ENCODE measurements at places on chromosomes 16 and 17.
A peak's percentile ranks its signal among the peaks of the same experiment; 100 is the strongest.

- no peak for DNase-seq
Observed at GRCh38 chr17:75416006-75416405, 10.5 kb upstream of the GRB2 start.

DNA sequence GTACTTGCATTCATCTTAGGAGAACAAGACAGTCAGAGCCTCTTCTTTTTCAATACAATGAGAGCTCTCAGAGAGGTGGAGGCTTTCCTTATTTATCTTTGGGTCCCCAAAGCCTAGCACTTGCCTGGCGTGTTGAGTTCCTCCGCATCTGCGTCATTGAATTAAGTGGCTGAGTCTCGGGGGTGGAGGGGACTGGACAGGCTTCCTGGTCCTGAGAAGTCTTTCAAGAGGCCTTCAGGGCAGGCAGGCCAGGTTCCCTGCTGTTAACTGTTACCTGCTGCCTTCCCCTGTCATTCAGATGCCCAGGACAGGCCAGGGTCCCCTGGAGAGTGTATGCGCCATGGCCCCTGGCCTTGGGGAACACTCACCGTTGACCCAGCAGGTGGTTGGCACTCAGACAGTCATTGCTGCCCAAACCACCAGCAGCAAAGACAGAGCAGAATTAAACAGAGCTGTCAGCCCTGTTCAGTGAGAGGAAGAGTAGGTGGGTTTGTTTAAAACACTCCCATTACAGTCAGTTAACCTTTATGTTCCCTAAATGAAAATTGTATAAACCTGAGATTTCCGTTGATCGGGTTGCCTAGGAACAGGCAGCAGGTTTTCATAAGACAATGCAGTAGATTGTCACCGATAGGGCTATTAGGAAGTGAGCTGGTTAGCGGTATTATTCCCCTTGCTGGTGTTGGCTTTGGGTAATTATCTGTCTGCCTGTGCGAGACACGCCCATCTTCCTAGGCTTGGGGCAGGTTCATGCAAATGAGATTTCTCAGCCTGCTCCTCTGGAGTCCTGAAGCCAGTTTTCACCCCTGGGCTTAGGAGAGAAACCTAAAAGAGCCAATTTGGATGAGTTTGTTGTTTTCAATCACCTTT lies 132.7 kb downstream of the CCDC182 start:
- peak; percentile 36 for DNase-seq

DNA sequence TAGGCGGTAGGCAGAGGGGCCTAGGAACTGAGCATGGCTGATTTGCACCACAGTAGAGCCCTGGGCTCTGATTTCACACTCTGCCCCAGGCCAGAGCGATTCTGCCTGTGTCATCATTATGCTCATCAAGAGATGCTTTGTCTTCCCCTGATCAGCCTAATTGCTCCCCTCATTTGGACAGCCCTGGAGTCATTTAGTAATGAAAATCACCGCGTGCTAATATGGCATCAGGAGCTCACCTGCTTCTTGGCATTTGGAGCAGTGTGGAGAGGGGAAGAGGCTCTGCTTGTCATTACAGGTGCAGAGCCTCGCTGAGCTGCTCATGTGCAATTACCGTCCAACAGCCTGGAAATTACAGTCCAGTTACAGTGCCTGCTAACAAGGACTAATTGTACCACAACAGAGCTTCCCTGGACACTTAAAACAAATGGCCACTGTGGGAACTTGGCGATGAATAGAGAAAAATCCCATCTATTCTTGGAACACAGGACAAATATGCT lies 157.1 kb upstream of the WSCD1 start:
- DNase-seq, result peak; percentile 56

DNA sequence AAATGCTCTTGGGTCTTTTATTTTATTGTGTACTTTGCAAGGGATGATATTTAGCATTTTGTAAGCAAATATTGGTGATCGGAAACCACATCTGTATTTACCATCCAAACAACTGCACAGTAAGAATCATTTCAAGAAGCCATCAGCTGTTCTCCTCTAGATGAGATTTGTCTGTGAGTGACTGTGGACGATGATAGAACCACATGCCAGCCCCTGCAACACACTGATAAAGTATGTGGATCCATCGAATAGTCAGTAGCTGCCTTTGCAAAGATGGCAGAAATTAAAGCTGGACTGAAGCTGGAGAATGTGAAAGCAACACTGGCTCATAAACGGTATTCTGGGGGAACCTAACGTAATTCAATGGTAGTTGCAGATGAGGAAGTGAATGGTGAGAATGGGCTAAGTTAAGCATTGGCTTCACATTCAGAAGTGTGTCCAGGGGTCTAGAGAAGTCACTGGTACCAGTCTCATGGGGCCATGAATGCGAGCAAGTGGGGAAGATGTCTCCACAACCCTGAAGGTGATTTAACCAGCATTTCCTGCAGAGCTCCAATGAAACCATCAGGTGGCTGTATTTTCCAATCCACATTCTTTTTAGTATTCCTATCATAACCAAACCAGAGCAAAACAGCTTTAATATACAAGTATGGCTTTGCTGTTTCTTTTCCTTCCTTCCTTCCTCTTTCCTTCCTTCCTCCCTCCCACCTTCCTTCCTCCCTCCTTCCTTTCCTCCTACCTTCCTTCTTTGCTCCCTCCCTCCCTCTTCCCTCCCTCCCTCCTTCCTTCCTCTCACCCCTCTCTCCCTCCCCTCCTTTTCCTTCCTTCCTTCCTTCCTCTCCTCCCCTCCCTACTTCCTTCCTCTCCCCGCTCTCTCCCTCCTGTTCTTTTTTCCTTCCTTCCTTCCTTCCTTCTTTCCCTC lies 169.4 kb downstream of the ABCA8 start:
- no peak for DNase-seq

DNA sequence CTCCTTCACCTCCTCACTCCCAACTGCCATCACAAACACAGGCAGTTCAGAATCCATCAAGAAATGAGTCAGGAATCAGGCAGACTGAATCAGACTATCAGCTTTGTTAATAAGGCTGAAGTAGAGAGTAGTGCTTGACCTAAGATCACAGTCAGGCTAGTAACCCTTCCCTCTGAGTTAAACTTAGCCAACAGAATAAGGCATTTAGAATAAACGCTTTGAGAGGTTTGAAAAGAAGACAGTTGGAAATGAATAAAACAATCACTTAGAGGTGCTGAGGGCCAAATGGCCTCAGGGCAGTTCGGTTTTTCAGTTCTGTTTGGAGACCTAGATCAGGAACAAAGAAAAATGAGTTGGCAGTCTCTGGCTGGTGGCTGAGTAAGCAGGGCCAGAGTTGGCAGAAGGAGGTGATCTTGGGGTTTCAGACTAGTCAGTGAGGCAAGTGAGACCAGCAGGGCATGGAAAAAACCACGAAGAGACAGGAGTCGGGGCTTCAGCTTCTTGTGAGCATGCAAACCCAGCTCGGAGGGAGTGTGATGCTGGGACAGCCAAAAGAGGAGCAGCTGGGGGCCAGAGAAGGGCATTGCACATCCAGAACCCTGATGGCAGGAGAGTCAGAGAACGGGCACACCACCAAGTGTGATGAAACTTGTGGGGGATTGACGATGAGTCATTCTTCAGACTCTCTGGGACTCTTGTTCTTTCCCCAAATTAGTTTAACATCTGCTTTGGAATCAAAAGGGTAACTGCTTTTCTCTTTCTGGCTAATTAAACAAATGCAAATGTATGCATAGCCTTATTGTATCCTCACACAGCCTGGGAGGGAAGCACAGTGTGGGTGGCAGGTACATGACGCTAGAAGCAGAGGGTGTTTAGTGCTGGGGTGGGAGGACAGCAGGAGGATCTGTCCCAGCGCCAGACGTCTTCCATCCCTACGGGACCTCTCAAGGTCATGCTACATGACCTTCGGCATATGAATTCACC lies 54.8 kb downstream of the SPECC1 start:
- DNase-seq, result peak; percentile 75

DNA sequence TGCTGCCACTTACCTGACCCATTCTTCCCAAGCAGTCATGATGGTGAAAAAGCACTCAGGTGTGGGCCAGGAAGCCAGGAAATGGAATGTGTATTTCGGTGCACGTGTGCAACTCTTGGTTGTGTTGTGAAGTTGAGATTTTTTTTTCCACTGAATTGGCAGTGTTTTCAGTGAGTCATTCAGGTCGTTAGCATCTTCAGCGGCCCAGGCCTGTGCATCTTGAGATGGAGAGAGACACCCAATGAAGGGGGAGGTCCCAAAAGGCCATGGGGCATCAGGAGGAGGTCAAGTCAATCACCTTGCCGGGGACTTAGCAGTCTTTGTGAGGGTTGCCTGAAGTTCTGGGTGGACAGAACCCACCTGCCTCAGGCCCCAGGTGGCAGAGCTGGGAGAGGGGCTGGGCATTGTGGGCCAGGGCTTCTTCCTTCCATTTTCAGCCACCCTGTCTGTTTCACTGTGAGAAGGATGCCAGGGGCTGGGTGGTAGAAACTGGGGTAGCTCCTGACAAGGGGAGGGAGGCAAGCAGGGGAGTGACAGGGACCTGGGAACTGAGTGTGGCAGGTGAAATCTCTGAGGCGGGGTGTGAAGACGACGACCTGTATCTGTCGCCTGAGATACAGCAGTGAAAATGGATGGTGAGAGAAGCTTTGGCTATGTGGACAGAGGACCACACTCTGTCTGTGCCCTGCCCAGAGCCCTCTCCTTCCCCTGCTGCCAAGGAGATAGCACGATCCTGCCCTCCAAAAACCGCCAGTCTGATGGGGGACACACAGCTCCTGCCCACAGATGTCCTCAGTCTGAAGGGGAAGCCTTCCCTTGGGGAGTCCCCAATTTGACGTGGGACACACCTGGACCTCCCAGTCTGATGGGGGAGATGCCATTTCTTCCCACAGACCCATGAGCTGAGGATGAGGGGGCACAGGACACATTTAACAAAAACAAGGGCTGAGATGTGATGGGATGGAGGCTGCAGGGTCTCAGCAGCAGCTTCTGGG lies 11.9 kb downstream of the TBKBP1 start:
- DNase-seq, result peak; percentile 38

DNA sequence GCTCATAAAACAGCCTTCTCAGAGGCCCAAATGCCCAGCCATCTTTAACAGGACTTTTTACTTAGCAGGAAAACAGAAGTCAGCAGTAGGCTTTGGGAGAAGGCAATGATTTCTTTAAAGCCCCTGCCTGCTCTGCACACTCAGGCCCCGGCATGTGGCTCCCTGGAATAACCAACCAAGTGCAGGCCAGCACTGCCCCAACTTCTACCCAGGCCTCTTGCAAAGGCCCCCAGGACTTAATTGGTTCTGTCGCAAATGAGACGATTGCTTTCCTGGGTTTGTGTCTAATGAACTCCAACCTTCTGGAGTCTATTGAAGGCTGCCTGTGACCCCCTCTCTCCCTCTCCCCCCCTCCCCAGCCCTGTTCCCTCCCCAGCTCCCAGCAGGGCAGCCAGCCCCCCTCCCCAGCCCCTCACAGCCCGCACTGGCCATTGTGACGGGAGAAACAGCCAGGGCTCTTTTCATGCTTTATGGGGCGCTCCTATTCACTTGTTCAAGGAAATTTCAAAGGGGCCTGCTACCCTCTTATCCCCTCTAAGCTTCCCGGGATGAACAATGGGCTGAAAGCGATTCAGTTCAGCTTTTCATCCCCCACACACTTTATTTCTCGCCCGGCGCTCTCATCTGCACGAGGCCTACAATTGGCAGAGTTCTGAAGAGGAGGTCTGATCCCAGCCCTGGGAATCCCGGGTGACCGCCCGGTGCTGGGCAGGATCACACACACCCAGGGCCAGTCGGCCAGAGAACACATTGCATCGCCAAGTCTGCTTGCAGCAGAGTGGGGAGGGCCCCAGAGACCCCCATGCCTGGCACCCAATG lies 15.5 kb downstream of the AXIN2 start:
- DNase-seq, result no peak

- no peak for DNase-seq
Observed at GRCh38 chr16:75019007-75019406, 20.2 kb downstream of the ZNRF1 start.

DNA sequence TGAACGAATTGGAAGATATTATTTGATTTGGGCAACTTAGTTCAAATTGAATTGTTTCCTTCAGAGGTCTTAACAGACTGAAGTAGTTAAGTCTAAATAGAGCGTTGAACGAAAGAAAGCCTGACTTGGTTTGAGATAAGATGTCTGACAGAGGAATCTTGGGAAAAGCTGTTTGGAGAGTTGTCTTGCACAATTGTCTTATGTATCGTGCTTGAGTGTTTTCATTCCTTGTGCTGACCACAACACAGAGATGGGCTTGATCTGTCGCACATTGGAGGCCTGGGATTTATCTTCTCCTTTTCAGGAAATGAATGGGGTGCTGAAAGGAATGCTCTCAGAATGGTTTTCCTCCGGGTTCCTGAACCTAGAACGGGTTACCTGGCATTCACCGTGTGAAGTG lies 7.8 kb downstream of the MLYCD start:
- DNase-seq, result no peak

- DNase-seq, result no peak
Observed at GRCh38 chr17:9818760-9819159, 3.1 kb downstream of the GSG1L2 start.

DNA sequence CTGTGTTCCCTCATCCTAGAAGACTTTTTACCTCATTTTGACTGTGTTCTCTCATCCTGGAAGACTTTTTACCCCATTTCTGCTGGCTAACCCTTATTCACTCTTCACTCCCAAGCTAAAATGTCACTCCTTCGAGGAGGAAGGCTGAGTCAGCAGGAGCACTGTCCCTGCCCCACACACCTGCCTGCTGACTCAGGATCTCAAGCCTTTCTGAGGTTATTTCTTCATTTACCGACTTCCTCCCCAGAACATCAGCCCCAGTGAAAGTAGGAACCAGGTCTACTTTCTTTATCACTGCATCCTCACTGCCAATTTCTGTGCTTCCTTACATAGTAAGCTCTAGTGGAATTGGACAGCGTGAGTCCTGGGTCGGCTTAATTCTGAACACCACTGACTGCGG lies 220.6 kb downstream of the HS3ST4 start:
- no peak for DNase-seq

DNA sequence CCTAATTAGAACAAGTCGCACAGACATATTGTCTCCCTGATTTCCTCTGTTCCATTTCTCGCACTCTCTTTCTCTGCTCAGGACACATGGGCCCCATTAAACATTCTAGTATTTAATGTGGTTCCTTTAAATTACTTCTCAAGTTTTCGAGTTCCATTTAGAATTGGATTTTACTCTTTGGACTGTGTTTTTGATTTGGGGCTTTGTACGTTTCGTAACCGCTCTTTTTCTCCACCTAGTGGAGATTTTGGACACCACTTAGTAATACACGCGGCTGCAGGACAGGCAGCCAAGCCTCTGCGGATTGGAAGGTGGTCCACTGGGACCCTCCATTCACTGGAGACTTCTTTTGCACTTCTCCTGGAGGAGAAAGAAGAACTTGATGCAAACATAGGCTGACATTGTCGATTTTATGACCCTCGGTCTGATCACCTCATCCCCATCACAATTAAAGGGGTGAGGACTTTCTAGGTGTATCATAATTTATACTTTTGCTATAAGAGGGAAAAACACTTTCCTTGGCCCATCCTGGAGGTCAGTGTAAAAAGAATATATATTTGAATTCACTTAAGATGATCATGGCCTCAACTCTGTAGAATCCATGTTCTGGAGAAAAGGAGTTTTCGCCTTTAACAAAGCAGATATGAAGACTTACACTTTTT lies 85.7 kb downstream of the NOG start:
- DNase-seq, result peak; percentile 50

- no peak for DNase-seq
Observed at GRCh38 chr17:16197276-16197675, 18.1 kb downstream of the NCOR1 start.
